Activated T-cell treated with anti-CD3 and anti-CD28 coated beads for 48 hours (primary cell): ENCODE measurements at places on chromosomes 3 and 15.
A peak's percentile ranks its signal among the peaks of the same experiment; 100 is the strongest.

DNA sequence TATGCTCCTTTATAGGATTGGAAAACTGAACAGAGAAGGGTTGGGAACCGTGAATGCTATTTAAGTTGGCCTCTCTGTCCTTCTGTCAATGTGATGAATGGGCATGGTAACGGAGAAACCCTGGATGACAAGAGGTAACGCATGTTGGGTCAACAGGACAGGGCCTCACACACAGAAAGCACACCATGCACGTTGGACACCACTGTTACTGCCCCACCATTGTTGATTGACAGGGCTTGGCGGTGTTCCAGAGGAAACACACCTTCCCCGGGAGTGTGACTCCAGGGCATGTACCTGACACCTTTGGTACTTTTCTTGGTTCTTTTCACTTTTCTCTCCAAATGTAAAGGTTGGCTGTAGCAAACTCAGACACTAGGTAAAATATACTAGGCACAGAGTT is 548.5 kb downstream of the OCA2 start:
- DNase-seq = no peak

DNA sequence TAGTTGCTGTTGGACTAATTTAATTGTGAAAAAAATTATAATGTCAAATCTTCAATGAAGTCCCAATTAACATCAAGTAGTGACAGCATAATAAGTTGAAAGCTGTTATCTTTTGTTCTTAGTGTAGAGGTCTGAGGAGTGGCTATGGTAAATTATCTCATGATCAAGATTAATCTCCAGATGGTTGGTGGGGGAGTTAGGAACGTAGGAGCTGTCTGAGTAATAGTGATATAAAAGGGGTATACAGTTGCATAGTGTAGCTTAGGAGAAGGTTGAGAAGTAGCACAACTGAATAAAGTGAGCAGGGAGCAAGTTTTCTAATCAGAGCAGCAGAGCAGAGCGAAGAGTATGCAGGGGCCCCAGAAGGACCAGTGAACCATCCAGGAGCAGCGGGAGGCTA is 19.5 kb downstream of the TMOD2 start:
- DNase-seq = no peak

GRCh38 chr15:74847432-74847831 is 4.5 kb upstream of the ULK3 start:
- no peak for DNase-seq

- DNase-seq = no peak
Observed at GRCh38 chr3:142977399-142977728, 13.9 kb upstream of the PAQR9 start.

GRCh38 chr3:65412588-65412987 is 626.1 kb downstream of the MAGI1 start:
- DNase-seq = no peak

DNA sequence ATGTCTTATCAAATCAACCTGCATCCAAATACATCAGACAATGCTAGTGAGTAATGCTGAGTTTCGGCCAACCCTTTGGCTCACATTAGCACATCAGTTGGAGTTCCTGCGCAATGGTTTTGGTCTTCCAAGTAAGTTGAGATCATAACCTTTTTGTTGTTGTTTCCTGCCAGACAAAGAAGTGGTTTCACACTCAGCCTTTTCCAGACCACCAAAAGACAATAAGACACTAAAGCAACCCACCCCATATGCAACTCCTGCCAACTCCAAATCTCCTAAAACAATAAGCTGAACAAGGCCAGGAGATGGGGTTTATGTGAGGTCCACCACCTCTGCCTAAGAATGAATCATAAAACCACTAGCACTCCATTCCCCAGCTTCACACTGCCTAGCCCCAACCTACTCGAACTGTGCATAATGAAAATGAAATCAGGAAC is 177.0 kb downstream of the ERC2 start:
- DNase-seq = peak; percentile 1

GRCh38 chr3:193772422-193772763 is 179.4 kb downstream of the OPA1 start:
- DNase-seq = no peak

GRCh38 chr3:52070724-52071621 is 14.6 kb upstream of the DUSP7 start:
- no peak for DNase-seq

DNA sequence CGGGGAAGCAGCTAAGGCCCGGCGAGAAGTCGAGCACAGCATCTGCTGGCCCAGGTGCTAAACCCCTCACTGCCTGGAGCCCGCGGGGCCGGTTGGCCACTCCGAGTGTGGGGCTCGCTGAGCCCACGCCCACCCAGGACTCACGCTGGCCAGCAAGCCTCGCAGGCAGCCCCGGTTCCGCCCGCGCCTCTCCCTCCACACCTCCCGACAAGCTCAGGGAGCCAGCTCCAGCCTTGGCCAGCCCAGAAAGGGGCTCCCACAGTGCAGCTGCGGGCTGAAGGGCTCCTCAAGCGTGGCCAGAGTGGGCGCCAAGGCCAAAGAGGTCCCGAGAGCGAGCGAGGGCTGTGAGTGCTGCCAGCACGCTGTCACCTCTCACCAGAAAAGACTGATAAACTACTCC is 8.9 kb upstream of the GABRB3 start:
- no peak for DNase-seq

GRCh38 chr3:126935756-126936509 is 47.0 kb upstream of the PLXNA1 start:
- no peak for DNase-seq

DNA sequence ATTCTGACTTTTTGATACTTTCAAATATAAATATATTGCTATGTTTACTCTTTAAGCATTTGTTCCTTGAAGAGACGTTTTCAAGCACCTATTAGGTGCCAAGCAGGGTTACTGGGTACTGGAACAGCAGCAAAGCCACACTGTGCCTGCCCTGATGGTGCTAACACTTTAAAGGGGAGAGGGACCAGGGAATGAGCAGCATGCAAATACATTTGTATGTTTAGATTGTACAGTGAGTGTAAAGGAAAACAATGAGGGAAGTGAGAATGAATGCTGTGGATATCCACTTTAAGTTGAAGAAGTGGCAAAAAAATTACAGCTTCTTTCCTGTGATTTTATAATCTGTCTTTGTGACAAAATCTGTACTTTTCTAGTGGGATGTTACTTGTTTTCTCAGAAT is 400.2 kb upstream of the ATP11B start:
- no peak for DNase-seq

GRCh38 chr3:58647381-58648141 is 19.0 kb downstream of the FAM3D start:
- no peak for DNase-seq

- DNase-seq = no peak
Observed at GRCh38 chr3:123773681-123774431, 110.3 kb downstream of the MYLK start.
